ENCODE measurements at places on chromosomes 11 and 22. TPM values are rescaled to one million over a fixed set of nuclear protein-coding genes. Genes with fewer than 3 reads are reported as not detected.

DNA sequence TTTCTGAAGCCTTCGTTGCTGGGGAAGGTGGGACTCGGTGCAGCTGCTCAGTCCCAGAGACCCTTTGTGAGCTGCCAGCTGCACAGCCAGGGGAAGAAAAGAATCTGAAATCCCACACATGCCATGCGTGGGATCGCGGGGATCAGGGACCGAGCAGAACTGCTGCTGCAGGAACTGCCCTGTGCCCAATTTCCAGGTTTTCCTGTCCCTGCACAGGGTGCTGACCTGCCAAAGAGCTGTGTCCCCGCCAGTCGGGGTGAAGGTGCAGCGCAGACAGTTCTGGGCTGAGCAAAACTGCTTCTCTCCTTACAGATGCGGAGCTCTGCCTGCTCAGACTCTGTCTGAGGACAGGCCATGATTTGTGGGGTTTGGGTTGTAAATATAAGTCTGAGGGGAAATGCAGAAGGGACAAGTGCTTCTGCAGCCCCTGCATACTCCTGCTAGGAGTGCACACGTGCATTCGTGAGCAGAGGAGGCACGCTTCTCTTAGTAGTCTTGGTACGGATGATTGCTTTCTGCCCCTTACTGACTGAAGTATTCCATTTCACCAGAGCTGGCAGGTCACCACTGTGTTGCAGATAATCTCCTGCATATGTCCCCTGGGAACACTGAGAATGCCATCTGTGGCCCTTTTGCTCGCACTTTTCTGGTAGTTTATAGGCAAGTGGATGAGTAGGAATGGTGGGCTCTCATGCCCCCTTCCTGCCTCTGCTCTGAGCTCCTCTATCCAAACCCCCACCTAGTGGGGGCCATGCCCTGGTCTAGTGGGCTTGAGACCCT lies 141.4 kb downstream of the PARVA start:
- DNase-seq: no peak
- H3K4me1 ChIP-seq: no peaks in the 10 kb centered on the region
- peaks cover 4% of the 10 kb centered on the region for H3K36me3 ChIP-seq
- H3K4me3 ChIP-seq: no peak overlapping the region
- H3K27ac ChIP-seq: no peak overlapping the region

- no peak for DNase-seq
- H3K27me3 ChIP-seq: no peaks in the 10 kb centered on the region
- H3K4me1 ChIP-seq: no peaks in the 10 kb centered on the region
Measured at GRCh38 chr11:77865805-77866204, 44.9 kb downstream of the AAMDC start.

Gene IGF2
- 30.5 TPM for total RNA-seq

DNA sequence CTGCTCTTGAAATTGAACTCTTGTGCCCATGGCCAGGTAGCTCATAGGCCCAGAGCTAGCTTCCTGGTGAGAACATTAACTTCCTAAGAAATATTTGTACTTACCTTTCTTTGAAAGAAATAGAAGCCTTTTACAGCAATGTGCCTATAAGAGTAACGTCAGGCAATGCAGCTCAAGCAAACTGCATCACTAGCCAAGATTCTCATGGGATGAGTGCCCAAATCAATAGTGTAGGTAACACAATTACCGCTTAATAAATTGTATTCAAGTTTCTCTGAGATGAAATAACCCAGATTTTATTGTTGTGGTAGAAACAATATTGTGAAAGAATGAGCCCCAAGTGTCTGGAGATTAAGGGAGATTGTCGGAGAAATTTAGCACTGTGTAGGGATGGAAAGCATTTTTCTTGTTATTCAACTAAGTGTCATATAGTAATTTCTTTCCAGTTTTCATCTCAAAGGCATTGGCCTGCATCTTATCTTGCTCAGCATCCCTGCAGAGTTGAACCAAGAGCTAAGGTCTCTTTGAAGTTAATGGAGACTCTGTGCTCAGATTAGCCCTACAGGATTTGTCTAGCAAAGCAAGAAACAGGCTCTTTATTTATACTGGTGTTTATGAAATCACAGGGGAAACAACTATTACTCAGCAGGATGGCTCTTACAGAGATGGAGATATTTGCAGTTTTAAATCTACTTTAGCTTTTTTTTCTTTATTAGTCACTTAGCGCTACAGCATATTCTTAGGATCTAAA lies 321.0 kb upstream of the PDGFD start:
- H3K27me3 ChIP-seq: no peaks in the 10 kb centered on the region
- H3K4me3 ChIP-seq: no peak overlapping the region
- H3K27ac ChIP-seq: no peak overlapping the region
- H3K36me3 ChIP-seq: no peaks in the 10 kb centered on the region
- no peak for DNase-seq

DNA sequence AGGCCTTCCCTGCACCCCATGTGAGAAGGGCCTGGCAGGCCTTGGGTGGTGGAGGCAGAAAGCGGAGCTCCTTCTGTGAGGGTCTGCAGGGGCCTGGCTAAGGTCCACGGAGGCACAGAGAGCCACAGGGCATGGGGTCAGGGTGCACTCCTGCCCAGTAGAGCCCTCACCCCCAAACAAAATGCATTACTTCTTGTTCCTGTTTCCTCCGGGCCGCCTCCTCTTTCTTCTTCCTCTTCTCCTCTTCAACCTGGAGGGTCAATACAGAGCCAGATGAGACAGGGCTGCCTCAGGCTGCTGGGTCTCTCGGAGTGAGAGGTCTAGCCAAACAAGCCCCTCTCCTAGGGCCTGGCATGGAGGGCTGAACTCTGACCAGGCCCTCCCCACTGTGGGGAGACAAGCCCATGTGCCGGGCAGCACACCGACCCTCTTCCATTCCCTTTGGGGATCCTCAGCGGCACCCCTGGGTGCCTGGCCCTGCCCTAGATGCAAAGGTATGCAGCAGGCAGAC lies 10.3 kb upstream of the NAP1L4 start:
- DNase-seq: no peak
- H3K27me3 ChIP-seq: no peaks in the 10 kb centered on the region
- H3K4me3 ChIP-seq: no peak overlapping the region
- H3K36me3 ChIP-seq: peaks cover 2% of the 10 kb centered on the region

Gene CABP4
- 3.1 TPM for total RNA-seq

Gene OR8B3
- not detected for total RNA-seq

Gene XRRA1
- 14.6 TPM for total RNA-seq

Data from kidney (tissue), 22 donors.